ENCODE measurements at places on chromosomes 16 and 17. TPM values are rescaled to one million over a fixed set of nuclear protein-coding genes. Genes with fewer than 3 reads are reported as not detected.

The MYLK3 gene
- 0.26 TPM for total RNA-seq

The SPATA22 gene
- total RNA-seq = 0.13 TPM

The ETV4 gene
- 1.3 TPM for total RNA-seq

The GRAP gene
- 0.13 TPM for total RNA-seq

The SEPTIN1 gene
- 0.13 TPM for total RNA-seq

The SLC5A11 gene
- not detected for total RNA-seq

The CCL2 gene
- 208 TPM for total RNA-seq

The TMC8 gene
- 0.13 TPM for total RNA-seq

The TMC7 gene
- total RNA-seq = 0.85 TPM

The ITGAX gene
- total RNA-seq = not detected

The SLC38A8 gene
- total RNA-seq = not detected

The BRICD5 gene
- 2.2 TPM for total RNA-seq

The C1QL1 gene
- total RNA-seq = 0.33 TPM

The ASIC2 gene
- total RNA-seq = 0.07 TPM

The TBC1D16 gene
- 51.9 TPM for total RNA-seq

The KLHL10 gene
- total RNA-seq = 0.20 TPM

The ARL5C gene
- not detected for total RNA-seq

The ADAP2 gene
- 3.3 TPM for total RNA-seq

The TLCD2 gene
- 3.8 TPM for total RNA-seq

The CES5A gene
- total RNA-seq = not detected

The DUSP3 gene
- 68.1 TPM for total RNA-seq

The KRTAP2-2 gene
- total RNA-seq = not detected

The SDR42E2 gene
- total RNA-seq = not detected

The TP53TG3D gene
- 0.56 TPM for total RNA-seq

The GIT1 gene
- 44.7 TPM for total RNA-seq

The PCGF2 gene
- 8.4 TPM for total RNA-seq

The CAPNS2 gene
- 0.89 TPM for total RNA-seq

The PRRT2 gene
- 1.8 TPM for total RNA-seq

The NME3 gene
- total RNA-seq = 61.7 TPM

The ABCA10 gene
- 1.3 TPM for total RNA-seq

The TMUB2 gene
- 38.0 TPM for total RNA-seq

Data from smooth muscle cell of the pulmonary artery (primary cell).